ENCODE measurements at places on chromosomes 5 and 9. TPM values are rescaled to one million over a fixed set of nuclear protein-coding genes. Genes with fewer than 3 reads are reported as not detected.

MACROH2A1 gene
- 210 TPM for total RNA-seq

STPG3 gene
- total RNA-seq, result not detected

ACTBL2 gene
- 0.09 TPM for total RNA-seq

NOTCH1 gene
- 64.3 TPM for total RNA-seq

NR2F1 gene
- total RNA-seq, result 57.3 TPM

EDIL3 gene
- total RNA-seq, result 12.6 TPM

HAVCR2 gene
- 13.0 TPM for total RNA-seq

PHF24 gene
- total RNA-seq, result 0.48 TPM

DENND4C gene
- 52.8 TPM for total RNA-seq

ZNG1F gene
- 10.3 TPM for total RNA-seq

CLIC3 gene
- 72.0 TPM for total RNA-seq

STK10 gene
- total RNA-seq, result 29.9 TPM

PCDHGA6 gene
- 4.9 TPM for total RNA-seq

C5orf58 gene
- not detected for total RNA-seq

TOMM5 gene
- 66.7 TPM for total RNA-seq

CDH18 gene
- total RNA-seq, result not detected

KCNV2 gene
- not detected for total RNA-seq

FOXI1 gene
- not detected for total RNA-seq

EEIG1 gene
- total RNA-seq, result 66.5 TPM

MYMK gene
- total RNA-seq, result not detected

ZFP2 gene
- 5.3 TPM for total RNA-seq

SUSD3 gene
- total RNA-seq, result 3.8 TPM

DMRT3 gene
- total RNA-seq, result not detected

PCDHGB6 gene
- total RNA-seq, result 6.1 TPM

PCDHA6 gene
- total RNA-seq, result 0.51 TPM

IL7R gene
- total RNA-seq, result 47.6 TPM

IL4 gene
- not detected for total RNA-seq

ZNF366 gene
- total RNA-seq, result 4.3 TPM

SGCD gene
- total RNA-seq, result 11.0 TPM

GPX8 gene
- total RNA-seq, result 18.8 TPM

SLC27A6 gene
- 3.4 TPM for total RNA-seq

CENPH gene
- 5.8 TPM for total RNA-seq

HSPB3 gene
- total RNA-seq, result 1.5 TPM

TXNDC8 gene
- not detected for total RNA-seq

PCDHA9 gene
- total RNA-seq, result 0.68 TPM

COL23A1 gene
- total RNA-seq, result 4.4 TPM

TMOD1 gene
- 2.4 TPM for total RNA-seq

SLC45A2 gene
- not detected for total RNA-seq

TRIM36 gene
- total RNA-seq, result 6.2 TPM

DMAC1 gene
- 14.5 TPM for total RNA-seq

CDO1 gene
- 31.7 TPM for total RNA-seq

SLC25A2 gene
- total RNA-seq, result 0.17 TPM

OR1J2 gene
- not detected for total RNA-seq

SEMA5A gene
- total RNA-seq, result 23.4 TPM

AK8 gene
- 5.1 TPM for total RNA-seq

ADGRV1 gene
- 39.9 TPM for total RNA-seq

CERCAM gene
- 17.9 TPM for total RNA-seq

SPATA31D4 gene
- total RNA-seq, result not detected

LHX3 gene
- not detected for total RNA-seq

SLC26A2 gene
- total RNA-seq, result 21.2 TPM

SPARC gene
- total RNA-seq, result 1,186 TPM

MEIKIN gene
- total RNA-seq, result not detected

ZNF454 gene
- total RNA-seq, result 3.5 TPM

NR4A3 gene
- total RNA-seq, result 11.7 TPM

Data from lung (tissue), 17 donors.